ENCODE measurements at places on chromosomes 2 and 18.

- DNase-seq: no peak
These were observed 77.7 kb downstream of the TRIM43 start for GRCh38 chr2:95669441-95669991.

DNA sequence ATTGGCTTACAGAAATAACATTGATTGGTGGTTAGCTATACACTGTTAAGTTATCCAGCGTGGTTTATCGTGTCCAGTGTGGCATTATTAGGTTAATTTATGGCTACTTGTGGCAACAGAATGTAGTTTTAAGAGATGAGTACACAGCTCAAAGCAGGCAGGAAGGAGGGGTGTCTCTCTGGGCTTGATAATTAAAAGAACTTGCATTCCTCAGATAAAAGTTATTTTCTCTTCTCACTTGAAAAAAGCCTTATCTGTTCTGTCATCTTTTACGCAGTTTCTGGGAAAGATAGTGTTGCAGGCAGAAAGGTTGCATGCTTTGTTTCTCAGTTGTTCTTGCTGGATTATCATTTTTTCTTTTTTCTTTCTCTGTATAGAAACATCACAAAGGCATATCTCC is 154.4 kb upstream of the COL3A1 start:
- DNase-seq: no peak

DNA sequence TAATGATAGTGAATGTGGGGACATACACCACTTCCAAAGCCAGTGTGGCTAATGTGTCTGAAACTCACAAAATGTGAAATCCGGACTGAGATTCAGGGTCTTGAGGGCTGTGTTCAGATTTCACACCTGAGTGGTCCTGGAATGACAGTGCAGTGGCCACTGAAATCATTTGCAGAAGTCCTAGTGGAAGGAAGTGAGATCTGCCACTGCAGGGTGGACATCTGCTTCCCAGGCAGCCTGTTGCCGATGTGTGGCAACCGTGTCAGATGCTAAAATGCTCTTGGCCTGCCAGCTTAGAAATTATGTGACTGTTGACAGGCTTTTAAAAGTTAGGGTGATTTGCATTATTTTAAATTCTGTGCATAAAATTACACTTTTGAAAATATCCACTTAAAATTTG is 77.8 kb upstream of the TMEM200C start:
- DNase-seq: no peak

GRCh38 chr2:228945710-228946109 is 325.4 kb downstream of the PID1 start:
- DNase-seq: no peak

DNA sequence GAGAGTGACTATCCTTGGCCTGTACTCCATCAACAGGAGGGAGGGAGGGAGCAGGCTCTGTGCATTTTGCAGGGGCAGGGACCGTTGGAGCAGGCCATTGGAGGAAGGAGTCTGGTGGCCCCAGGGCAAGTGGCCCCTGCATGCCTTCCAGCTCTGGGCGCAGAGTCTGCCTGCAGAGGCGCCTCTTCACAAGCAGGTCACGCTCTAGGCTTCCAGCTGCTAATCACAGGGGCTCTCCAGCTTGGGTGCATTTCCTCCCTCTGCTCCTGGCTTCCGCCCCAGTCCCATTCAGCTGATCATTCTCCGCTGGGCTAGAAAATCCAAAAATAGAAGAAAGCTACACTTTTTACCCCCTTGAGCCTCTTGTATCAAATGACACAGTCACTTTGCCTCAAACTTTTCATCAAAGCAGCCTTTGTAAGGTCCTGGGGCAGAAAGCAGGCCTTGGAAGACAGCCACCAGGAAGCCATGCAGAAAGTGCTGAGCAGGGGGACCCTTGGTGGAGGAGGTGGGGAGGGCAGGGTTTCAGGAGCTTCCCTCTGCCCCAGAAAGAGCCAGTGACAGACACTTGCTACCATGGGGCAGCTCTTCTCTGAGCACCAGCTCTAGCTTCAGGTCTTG is 11.3 kb downstream of the TMEM247 start:
- no peak for DNase-seq

DNA sequence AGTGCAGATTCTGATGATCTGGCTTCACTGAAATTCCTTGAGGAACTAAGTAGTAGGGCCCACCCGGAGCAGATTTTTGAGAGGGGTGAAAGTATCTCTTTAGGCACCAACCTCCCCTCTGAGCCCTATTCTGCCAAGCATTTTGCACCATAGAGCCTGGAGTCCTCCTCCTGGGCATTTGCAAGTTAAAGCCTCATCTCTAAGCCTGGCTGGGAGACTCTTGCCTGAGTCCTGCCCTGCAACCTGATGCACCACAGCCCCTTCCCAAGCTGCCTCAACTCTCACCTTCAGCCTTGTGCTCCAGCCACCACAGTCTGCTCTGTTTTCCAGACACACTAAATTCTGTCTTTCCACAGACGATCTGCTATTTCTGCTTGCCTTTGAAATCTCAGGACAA is 79.6 kb upstream of the PKDCC start:
- no peak for DNase-seq
